Stimulated activated CD8-positive, alpha-beta memory T cell treated with anti-CD3 and anti-CD28 coated beads, Interleukin-7, amount 100 ng/mL, for 4 hours (primary cell): ENCODE measurements at places on chromosomes 6 and 20.

DNA sequence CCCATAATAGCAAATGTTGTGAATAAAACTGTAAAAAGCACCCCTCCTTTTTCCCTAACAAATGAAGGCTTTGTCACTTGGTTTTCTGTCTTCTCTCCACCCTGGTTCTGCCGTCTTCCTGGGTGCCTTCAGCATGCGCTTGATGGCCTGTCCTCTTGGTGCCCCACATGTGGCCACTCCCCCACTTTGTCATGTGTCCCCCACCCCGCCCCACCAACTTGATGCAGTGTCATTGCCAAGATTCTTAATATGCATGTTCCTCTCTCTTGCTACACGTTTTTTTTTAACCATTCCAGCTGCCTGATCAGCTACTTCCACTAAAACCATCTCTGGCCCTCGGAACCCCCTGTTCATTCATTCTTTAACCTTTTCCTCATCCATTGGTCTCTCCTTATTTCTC lies 340.3 kb downstream of the QKI start:
- DNase-seq, result no peak

GRCh38 chr20:3843490-3843889 lies 3.1 kb upstream of the MAVS start:
- no peak for DNase-seq

DNA sequence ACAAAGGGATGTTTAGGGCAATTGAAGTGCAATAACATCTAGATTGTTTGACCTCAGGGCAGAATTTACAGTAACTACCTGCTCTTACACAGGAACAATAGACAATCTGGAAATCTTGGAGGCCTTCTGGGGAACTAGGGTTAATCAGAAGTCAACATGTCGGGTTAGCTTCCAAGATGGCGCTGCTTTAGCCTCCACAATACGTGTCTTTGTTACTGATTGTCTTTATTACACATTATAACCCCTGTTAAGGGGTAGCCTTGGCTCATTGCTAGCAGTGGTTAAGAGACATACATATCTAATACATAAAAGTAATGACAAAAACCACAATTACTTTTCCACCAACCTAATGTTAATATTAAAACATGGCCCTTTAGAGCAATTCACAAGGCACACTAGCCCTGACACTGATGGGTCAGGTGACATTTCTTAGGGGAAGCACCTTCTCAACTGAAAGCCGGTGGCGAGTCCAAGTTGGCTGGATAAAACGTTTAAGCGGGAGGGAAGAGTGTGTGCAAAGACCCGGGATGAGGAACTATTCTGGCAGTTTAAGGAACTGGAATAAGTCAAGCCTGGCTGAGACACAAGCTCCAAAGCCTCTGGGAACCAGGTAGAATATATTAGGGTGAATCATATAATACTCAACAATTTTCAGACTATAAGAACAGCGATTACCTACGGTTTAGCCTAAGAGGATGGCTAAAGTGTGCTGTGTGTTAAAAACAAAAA lies 236.9 kb downstream of the BCAS1 start:
- DNase-seq, result no peak

GRCh38 chr6:155853011-155853410 lies 397.4 kb upstream of the NOX3 start:
- DNase-seq, result no peak

- DNase-seq, result no peak
Measured at GRCh38 chr6:100775667-100776066, 105.5 kb downstream of the ASCC3 start.

DNA sequence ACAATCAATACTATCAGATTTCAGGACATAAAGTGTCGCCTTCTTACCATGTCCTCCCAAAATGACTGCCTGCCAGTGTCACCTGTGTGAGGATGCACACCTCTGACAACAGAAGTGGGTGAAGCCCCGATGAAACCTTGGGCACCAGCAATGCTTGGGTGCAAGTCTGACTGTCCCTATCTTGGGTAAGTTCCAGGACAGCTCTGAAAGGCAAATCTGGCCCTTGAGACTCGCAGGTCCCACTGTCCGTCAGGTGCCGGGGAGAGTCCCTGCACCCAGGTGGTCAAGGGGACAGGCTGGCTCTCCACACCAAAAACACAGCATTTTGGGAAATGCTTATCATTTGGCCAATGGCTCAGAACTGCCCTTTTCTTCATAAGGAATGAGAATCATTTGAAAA lies 43.3 kb downstream of the EZR start:
- no peak for DNase-seq

DNA sequence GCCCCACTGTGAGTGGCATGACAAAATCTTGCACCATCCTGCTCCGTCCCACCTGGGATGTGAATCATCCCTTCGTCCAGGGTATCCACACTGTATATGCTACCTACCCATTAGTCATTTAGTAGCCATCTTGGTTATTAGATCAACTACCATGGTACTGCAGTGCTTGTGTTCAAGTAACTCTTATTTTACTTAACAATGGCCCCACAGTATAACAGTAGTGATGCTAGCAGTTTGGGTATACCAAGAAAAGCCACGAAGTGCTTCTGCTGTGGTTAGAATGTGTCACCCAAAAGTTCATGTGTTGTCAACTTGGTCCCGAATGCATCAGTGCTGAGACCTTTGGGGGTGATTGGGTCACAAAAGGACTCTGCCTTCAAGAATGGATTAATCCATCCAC lies 11.7 kb downstream of the OSER1 start:
- DNase-seq, result no peak

DNA sequence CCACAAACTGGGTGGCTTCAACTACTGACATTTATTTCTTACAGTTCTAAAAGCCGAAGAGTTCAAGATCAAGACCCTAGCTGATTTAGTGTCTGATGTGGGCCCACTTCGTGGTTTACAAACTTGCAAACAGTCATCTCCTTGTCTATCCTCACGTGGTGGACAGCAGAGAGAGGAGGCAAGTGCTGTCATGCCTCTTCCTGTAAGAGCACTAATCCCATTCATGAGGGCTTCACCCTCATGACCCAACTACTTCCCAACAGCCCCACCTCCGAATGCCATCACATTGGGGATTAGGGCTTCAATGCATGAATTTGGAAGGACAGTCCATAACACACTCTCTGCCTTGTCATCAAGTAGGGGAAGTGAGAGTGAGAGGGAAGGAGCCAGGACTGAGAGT lies 15.6 kb upstream of the ISM1 start:
- DNase-seq, result no peak
